Heart right ventricle (tissue), 16 donors: ENCODE measurements at places on chromosomes 6 and 20. TPM values are rescaled to one million over a fixed set of nuclear protein-coding genes. Genes with fewer than 3 reads are reported as not detected.
A peak's percentile ranks its signal among the peaks of the same experiment; 100 is the strongest.

- no peaks in the 10 kb centered on the region for H3K27me3 ChIP-seq
- no peaks in the 10 kb centered on the region for H3K4me1 ChIP-seq
- no peak overlapping the region for H3K27ac ChIP-seq
- no peak overlapping the region for H3K4me3 ChIP-seq
Measured at GRCh38 chr6:2120912-2121311, 124.5 kb downstream of the GMDS start.

Gene POU3F2
- not detected for total RNA-seq

- H3K27me3 ChIP-seq, result no peaks in the 10 kb centered on the region
- no peaks in the 10 kb centered on the region for H3K4me1 ChIP-seq
- H3K27ac ChIP-seq, result no peak overlapping the region
- H3K36me3 ChIP-seq, result peaks cover 42% of the 10 kb centered on the region
Measured at GRCh38 chr20:20399531-20400500, 31.9 kb downstream of the INSM1 start.

Gene GTPBP2
- 19.5 TPM for total RNA-seq

GRCh38 chr6:94270091-94270948 lies 851.0 kb upstream of the EPHA7 start:
- no peaks in the 10 kb centered on the region for H3K36me3 ChIP-seq
- H3K4me3 ChIP-seq, result no peak overlapping the region
- H3K4me1 ChIP-seq, result no peaks in the 10 kb centered on the region
- no peaks in the 10 kb centered on the region for H3K27me3 ChIP-seq
- no peak overlapping the region for H3K27ac ChIP-seq

Gene ECHDC1
- 42.8 TPM for total RNA-seq

DNA sequence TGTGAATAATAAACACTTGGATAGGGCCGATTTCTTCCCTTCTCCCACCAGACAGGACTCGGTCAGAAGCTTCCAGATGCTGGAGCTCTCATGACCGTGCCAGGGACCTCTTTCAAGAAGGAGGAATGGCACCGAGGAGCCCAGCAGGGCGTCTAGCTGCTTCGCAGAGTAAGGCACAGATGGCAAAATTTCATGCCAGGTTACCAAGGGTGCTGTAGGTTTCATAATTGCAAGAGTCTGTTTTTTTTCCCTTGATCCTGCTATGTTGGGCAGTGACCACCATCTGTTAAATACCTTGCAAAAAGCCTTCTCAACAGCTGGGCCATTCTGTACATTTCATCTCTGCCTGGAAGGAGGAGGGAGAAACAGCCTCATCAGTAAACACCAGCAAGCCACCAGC lies 111.8 kb downstream of the EDN3 start:
- no peaks in the 10 kb centered on the region for H3K4me1 ChIP-seq
- peaks cover 54% of the 10 kb centered on the region for H3K27me3 ChIP-seq
- DNase-seq, result no peak
- H3K4me3 ChIP-seq, result no peak overlapping the region
- H3K27ac ChIP-seq, result no peak overlapping the region

- no peak for DNase-seq
- no peaks in the 10 kb centered on the region for H3K27me3 ChIP-seq
- no peaks in the 10 kb centered on the region for H3K4me1 ChIP-seq
- H3K4me3 ChIP-seq, result no peak overlapping the region
- H3K36me3 ChIP-seq, result no peaks in the 10 kb centered on the region
Measured at GRCh38 chr20:51979226-51979625, 176.9 kb upstream of the SALL4 start.

GRCh38 chr20:50229156-50229607 lies 38.6 kb downstream of the CEBPB start:
- peaks cover 8% of the 10 kb centered on the region for H3K4me1 ChIP-seq
- no peak overlapping the region for H3K4me3 ChIP-seq
- H3K36me3 ChIP-seq, result no peaks in the 10 kb centered on the region
- no peak overlapping the region for H3K27ac ChIP-seq
- no peak for DNase-seq

DNA sequence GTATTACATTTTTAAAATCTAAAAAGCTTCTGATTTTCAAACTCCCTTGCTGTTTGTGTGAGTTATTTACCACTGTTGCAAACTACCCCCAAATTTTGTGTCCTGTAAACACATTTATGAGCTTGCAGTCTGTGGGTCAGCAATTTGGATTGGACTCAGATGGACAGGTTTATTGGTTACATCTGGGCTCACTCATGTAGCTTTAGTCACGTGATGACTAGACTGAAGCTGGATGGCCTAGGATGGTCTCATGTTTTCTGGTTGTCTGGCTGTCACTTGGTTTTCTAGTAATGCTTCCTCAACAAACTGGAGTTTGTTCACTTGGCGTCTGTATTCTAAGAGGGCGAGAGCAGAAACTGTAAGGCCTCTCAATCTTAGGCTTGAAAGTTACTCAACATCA lies 12.2 kb upstream of the C6orf58 start:
- H3K4me3 ChIP-seq, result no peak overlapping the region
- no peak overlapping the region for H3K27ac ChIP-seq
- no peaks in the 10 kb centered on the region for H3K36me3 ChIP-seq

GRCh38 chr20:35523298-35523888 lies 6.1 kb downstream of the C20orf173 start:
- no peak for DNase-seq
- H3K4me1 ChIP-seq, result no peaks in the 10 kb centered on the region
- no peaks in the 10 kb centered on the region for H3K27me3 ChIP-seq
- no peak overlapping the region for H3K27ac ChIP-seq
- no peak overlapping the region for H3K4me3 ChIP-seq

GRCh38 chr6:108619431-108620197 lies 58.9 kb downstream of the FOXO3 start:
- H3K27me3 ChIP-seq, result no peaks in the 10 kb centered on the region
- peak overlapping the region; percentile 45 for H3K27ac ChIP-seq
- H3K36me3 ChIP-seq, result no peaks in the 10 kb centered on the region
- H3K4me1 ChIP-seq, result peaks cover 99% of the 10 kb centered on the region
- H3K4me3 ChIP-seq, result no peak overlapping the region

- H3K4me3 ChIP-seq, result no peak overlapping the region
- no peaks in the 10 kb centered on the region for H3K4me1 ChIP-seq
- H3K27ac ChIP-seq, result no peak overlapping the region
- no peaks in the 10 kb centered on the region for H3K27me3 ChIP-seq
- no peaks in the 10 kb centered on the region for H3K36me3 ChIP-seq
Measured at GRCh38 chr6:161064915-161065314, 73.3 kb downstream of the MAP3K4 start.

GRCh38 chr6:168099201-168100010 lies 20.4 kb upstream of the FRMD1 start:
- H3K27ac ChIP-seq, result no peak overlapping the region
- peaks cover 32% of the 10 kb centered on the region for H3K27me3 ChIP-seq
- H3K4me3 ChIP-seq, result no peak overlapping the region
- no peaks in the 10 kb centered on the region for H3K36me3 ChIP-seq

GRCh38 chr20:48298851-48299484 lies 513.7 kb upstream of the SULF2 start:
- no peaks in the 10 kb centered on the region for H3K36me3 ChIP-seq
- H3K27ac ChIP-seq, result no peak overlapping the region

- no peak overlapping the region for H3K4me3 ChIP-seq
- H3K27ac ChIP-seq, result no peak overlapping the region
- DNase-seq, result no peak
- peaks cover 4% of the 10 kb centered on the region for H3K27me3 ChIP-seq
- no peaks in the 10 kb centered on the region for H3K4me1 ChIP-seq
- H3K36me3 ChIP-seq, result no peaks in the 10 kb centered on the region
Measured at GRCh38 chr20:30511322-30512030, 746.0 kb upstream of the DEFB115 start.

Gene SYCP2
- 2.0 TPM for total RNA-seq

Gene GCNT2
- total RNA-seq, result 41.1 TPM

Gene BPIFA1
- total RNA-seq, result not detected

- H3K36me3 ChIP-seq, result no peaks in the 10 kb centered on the region
- H3K27ac ChIP-seq, result no peak overlapping the region
- H3K27me3 ChIP-seq, result peaks cover 38% of the 10 kb centered on the region
- H3K4me1 ChIP-seq, result peaks cover 10% of the 10 kb centered on the region
- no peak for DNase-seq
Measured at GRCh38 chr6:167113935-167114910, 8.7 kb upstream of the CCR6 start.

- no peaks in the 10 kb centered on the region for H3K27me3 ChIP-seq
- peaks cover 51% of the 10 kb centered on the region for H3K36me3 ChIP-seq
- H3K27ac ChIP-seq, result peak overlapping the region; percentile 90
- peaks cover 56% of the 10 kb centered on the region for H3K4me1 ChIP-seq
Measured at GRCh38 chr6:30615219-30615957, 1.7 kb downstream of the PPP1R10 start.

Gene SLC22A3
- total RNA-seq, result 0.71 TPM

GRCh38 chr20:35527122-35527769 lies 2.2 kb downstream of the C20orf173 start:
- no peaks in the 10 kb centered on the region for H3K27me3 ChIP-seq
- no peaks in the 10 kb centered on the region for H3K36me3 ChIP-seq
- H3K27ac ChIP-seq, result no peak overlapping the region
- no peak for DNase-seq
- no peak overlapping the region for H3K4me3 ChIP-seq

- no peak overlapping the region for H3K27ac ChIP-seq
- no peak overlapping the region for H3K4me3 ChIP-seq
- DNase-seq, result no peak
- H3K4me1 ChIP-seq, result peaks cover 4% of the 10 kb centered on the region
Measured at GRCh38 chr6:16180696-16181438, 52.0 kb downstream of the MYLIP start.

- H3K27ac ChIP-seq, result no peak overlapping the region
- H3K36me3 ChIP-seq, result no peaks in the 10 kb centered on the region
- no peaks in the 10 kb centered on the region for H3K27me3 ChIP-seq
- peaks cover 17% of the 10 kb centered on the region for H3K4me1 ChIP-seq
- DNase-seq, result no peak
Measured at GRCh38 chr20:17838921-17839320, 129.7 kb downstream of the SNX5 start.

Gene PLA2G7
- 4.0 TPM for total RNA-seq

Gene TAAR8
- not detected for total RNA-seq

Gene DEFB124
- 1.5 TPM for total RNA-seq

DNA sequence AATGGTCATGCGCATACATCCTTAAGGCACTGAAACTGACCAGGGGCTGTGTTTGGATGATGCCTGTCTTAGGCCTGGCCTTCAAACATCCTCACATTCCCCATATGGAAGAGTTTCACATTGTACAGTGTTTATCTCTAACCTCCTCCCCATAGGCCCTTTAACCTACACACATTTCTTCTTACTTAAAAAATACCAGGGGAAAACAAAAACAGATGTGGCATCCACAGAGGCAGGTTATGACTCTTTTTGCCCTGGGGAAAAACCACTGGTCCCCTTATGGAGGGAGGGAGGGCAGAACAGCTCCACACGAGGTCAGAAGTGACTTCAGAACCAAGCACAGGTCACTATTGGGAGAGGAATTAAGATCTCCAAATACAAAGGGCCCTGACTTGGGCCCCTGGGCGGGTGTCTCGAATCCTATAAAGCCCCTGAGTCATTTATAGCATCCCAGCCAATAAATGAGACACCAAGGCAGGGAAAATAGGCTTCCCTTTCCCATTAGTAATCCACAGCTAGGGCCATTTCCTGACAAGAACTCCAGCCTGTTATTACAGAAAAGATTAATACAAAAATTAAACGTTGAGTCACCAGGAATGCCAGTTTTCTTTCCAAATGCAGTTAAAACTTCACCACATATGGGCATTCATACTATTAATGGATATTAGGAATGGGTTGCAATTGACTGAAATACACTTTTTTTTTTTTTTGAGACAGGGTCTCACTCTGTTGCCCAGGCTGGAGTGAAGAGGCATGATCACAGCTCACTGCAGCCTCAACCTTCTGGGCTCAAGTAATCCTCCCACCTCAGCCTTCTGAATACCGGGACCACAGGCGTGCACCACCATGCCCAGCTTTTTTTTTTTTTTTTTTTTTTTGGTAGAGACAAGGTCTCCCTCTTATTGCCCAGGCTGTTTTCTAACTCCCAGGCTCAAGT lies 107.2 kb downstream of the ATP9A start:
- DNase-seq, result no peak
- no peak overlapping the region for H3K4me3 ChIP-seq
- H3K27me3 ChIP-seq, result no peaks in the 10 kb centered on the region
- H3K27ac ChIP-seq, result no peak overlapping the region
- H3K4me1 ChIP-seq, result no peaks in the 10 kb centered on the region
- H3K36me3 ChIP-seq, result no peaks in the 10 kb centered on the region

DNA sequence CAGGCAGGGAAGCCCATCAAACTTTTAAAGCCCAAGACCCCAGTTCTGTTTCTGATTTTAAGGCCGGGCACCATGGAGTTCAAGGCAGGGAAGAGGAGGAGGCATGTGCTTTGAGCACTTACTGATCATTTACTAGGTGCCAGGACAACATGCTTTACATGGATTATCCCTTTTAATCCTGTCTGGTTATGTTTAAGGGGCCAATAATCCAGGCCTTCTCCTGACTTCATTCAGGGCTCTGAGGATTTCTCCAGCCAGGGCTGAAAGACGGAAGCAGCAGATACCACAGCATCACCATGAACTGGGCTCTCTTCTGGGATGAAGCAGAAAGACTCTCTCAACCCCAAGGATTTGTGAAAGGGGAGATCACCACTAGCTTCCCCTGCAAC lies 4.1 kb downstream of the CCND3 start:
- H3K36me3 ChIP-seq, result no peaks in the 10 kb centered on the region
- H3K4me1 ChIP-seq, result peaks cover 57% of the 10 kb centered on the region
- no peak overlapping the region for H3K4me3 ChIP-seq
- no peak overlapping the region for H3K27ac ChIP-seq
- DNase-seq, result no peak
- no peaks in the 10 kb centered on the region for H3K27me3 ChIP-seq

GRCh38 chr20:45890985-45891983 lies at the start of the genes CTSA and NEURL2:
Gene CTSA, plus strand, starts transcription at chr20:45891335. Its CDS starts 234 bp downstream, at chr20:45891569.
Gene NEURL2, minus strand, starts transcription at chr20:45891208. Its CDS starts 217 bp downstream, at chr20:45890991.
- H3K4me3 ChIP-seq, result peak within 1 kb of the TSS; percentile 72
- H3K27ac ChIP-seq, result peak within 1 kb of the TSS; percentile 92
- H3K4me1 ChIP-seq, result peaks cover 30% of the 10 kb centered on the region
- peaks cover 46% of the 10 kb centered on the region for H3K36me3 ChIP-seq
- no peaks in the 10 kb centered on the region for H3K27me3 ChIP-seq
- DNase-seq, result peak; percentile 95

- no peak overlapping the region for H3K27ac ChIP-seq
- no peaks in the 10 kb centered on the region for H3K27me3 ChIP-seq
- H3K4me3 ChIP-seq, result no peak overlapping the region
- no peaks in the 10 kb centered on the region for H3K4me1 ChIP-seq
- no peaks in the 10 kb centered on the region for H3K36me3 ChIP-seq
Measured at GRCh38 chr20:13229538-13229937, 8.5 kb downstream of the ISM1 start.

- no peak overlapping the region for H3K4me3 ChIP-seq
- H3K36me3 ChIP-seq, result peaks cover 43% of the 10 kb centered on the region
- peak overlapping the region; percentile 91 for H3K27ac ChIP-seq
- peaks cover 50% of the 10 kb centered on the region for H3K4me1 ChIP-seq
- H3K27me3 ChIP-seq, result no peaks in the 10 kb centered on the region
- DNase-seq, result no peak
Measured at GRCh38 chr20:38159957-38160756, 4.9 kb downstream of the TGM2 start.
